ENCODE measurements at places on chromosomes 7 and 10. TPM values are rescaled to one million over a fixed set of nuclear protein-coding genes. Genes with fewer than 3 reads are reported as not detected.

CEP41 gene
- 3.5 TPM for total RNA-seq

RASA4B gene
- 2.9 TPM for total RNA-seq

CALML3 gene
- not detected for total RNA-seq

CC2D2B gene
- 0.10 TPM for total RNA-seq

EIF5AL1 gene
- 0.48 TPM for total RNA-seq

GDF2 gene
- total RNA-seq, result 7.2 TPM

DENND2A gene
- 2.5 TPM for total RNA-seq

GRCh38 chr10:94402843-94403379 is 570 bp downstream of the TBC1D12 start:
- peak; percentile 53 for DNase-seq

- DNase-seq, result no peak
Observed at GRCh38 chr7:44078521-44078920, 3.8 kb downstream of the POLM start.

GRCh38 chr7:91517201-91517785 is 253.1 kb downstream of the FZD1 start:
- no peak for DNase-seq

DNA sequence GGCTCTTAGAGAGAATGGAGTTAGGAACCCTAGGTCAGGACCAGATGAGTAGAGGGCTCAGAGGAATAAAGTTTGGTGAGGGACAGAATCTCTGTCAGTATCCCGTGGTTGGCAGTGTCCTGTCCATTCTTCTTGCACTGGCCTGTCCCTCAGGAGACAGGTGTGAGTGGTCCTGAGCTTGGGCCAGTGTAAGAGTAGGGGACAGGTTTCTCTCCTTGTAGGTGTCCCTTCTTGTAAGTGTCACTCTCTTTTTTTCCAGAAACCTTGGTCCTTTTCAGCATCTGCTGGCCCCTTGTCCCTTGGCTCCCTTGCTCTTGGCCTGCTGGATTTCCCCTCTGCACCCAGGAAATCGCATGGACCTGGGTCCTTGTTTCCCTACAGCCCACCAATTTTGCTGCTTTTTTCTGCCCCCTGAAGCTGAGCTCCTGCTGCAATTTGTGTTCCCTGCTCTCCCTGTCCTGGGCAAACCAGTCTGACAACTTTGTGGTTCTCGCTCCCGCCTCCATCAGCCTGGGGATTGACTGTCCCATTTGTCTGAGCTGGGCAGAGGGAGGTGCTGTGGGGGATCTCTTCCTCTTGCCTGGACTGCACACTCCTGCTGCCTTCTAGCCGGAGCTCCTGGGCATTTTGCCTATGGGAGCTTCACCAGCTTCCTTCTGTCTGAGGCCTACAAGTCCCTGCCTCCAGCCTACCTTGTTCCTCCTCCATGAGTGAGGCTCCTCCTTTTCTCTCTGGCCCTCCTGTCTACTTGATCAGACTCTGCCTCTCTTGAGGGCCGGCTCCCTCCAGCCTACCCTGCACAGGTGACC is 6.5 kb downstream of the TSPAN14 start:
- no peak for DNase-seq

GRCh38 chr10:88194961-88195367 is 331.5 kb downstream of the PTEN start:
- no peak for DNase-seq

DNA sequence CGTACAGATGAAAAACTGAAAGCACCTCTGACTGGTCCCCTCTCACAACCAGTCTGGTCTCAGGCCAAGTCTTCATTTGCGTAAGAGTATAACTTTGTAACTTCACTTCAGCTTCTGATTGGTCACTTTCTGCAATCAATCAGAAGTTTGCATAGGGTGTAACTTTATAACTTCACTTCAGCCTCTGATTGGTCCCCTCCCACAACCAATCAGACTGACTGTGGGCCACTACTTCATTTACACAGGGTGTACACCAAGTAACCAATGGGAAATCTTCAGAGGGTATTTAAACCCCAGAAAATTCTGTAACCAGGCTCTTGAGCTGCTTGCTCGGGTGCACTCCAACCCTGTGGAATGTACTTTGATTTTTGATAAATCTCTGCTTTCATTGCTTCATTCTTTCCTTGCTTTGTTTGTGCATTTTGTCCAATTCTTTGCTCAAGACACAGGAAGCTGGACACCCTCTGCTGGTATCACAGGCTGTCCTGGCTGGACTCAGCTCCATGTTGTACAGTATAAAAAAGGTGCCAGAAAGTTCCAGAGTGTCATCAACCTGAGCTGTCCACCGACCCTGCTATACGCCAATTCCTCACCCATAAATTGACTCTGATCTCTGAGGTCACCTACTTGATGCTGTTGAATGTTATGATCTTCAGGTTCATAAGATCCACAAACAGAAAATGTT is 74.5 kb downstream of the COBL start:
- DNase-seq, result peak; percentile 42

DNA sequence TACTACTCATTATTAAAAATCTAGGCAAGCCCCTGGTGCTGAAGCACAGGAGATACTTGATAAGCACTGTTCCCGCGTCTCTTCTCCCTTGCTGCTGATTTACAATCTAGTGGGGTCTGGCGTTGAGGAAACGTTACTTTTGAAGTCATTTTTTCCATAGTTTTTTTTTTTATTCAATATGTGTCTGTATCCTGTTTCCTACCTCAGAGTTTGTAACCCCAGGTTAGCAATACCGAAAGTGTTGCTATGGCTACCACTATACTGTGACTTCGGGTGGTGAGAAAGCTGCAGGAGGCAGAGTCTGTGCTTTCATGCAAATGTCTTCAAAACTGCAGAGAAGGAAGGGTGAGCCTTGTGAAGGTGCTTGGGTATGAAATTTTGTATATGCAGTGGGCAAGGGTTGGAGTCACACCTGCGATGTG is 458.8 kb upstream of the GHITM start:
- no peak for DNase-seq

- DNase-seq, result no peak
Observed at GRCh38 chr7:452791-453455, 66.7 kb downstream of the PDGFA start.

GRCh38 chr10:102646610-102647442 is 2.5 kb downstream of the TRIM8 start:
- no peak for DNase-seq

Measured in left lobe of liver (tissue), 2 donors.